ENCODE measurements at places on chromosomes 12 and 14.

GRCh38 chr12:120076651-120077050 lies 39.9 kb downstream of the RAB35 start:
- no peak for DNase-seq

- no peak for DNase-seq
Observed at GRCh38 chr12:69501154-69501895, 31.1 kb downstream of the FRS2 start.

DNA sequence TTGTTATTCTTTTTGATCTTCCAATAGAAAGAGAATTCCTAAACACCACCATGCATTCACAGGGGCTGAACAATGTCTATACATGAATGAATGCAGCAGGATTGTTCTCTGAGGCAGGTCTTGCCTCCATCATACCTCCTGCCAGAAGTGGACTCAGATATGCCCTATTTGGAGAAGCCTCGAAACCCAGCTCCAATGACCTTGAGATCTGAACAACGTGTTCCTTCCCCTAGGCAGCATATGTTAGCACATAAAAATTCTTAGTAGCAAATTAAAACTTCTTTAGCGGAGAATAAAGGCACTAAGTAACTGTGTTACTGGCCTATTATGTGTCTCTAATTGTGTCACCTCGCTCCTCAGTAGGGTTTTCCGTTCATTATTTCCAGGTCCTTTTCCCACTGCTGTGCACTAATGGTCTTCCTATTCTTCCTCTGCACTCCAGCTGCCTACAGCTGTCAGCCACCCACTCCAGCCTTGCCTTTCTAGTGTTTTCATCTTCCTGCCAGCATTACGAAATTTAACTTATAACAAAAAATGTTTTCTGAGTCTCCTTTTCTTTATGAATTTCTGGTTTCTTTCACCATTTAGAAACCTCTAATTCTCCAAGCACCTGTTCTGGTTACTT lies 62.6 kb upstream of the IGF1 start:
- no peak for DNase-seq

DNA sequence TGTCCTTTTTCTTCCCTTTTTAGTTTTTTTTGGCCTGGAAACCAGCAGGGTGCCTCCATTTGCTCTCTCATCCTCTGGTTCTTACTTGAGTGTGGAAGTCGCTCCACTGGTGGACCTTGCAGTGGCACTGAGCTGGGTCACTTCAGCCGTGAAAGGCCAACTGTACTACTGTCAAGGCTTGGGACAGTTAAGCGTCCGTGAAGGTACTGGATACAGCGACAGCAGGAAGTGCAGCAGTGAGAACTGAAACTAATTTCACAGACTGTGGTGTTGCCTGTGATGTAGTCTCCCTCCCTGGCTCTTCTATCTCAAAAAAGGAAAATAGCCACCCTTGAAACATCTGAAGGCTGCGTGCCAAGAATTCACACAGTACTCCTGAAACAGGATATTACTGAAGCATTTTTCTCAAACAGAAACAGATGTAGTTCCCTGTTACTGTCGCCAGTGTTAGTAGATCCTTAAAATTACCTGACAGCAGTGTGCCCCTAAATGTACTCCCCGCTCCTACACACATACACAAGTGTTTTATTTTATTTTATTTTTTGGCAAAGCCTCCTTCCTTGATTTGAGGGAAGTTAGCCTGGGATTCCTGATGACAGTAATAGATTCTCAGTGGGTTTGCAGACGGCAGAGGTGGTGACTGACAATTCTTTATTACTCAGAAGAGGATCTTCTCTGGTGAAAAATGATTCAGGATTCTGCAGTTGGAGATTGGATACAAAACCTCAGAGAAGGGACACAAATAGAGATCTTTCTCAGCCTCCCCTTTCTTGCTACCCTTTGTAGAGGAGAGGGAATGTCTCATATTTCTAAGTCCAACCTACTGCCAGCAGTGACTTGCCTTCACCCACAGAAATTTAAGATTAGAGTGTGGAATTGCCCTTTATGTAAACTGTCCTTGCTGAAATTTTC lies 4.4 kb downstream of the SUSD6 start:
- no peak for DNase-seq

GRCh38 chr12:8665759-8666158 lies 3.1 kb upstream of the MFAP5 start:
- no peak for DNase-seq

DNA sequence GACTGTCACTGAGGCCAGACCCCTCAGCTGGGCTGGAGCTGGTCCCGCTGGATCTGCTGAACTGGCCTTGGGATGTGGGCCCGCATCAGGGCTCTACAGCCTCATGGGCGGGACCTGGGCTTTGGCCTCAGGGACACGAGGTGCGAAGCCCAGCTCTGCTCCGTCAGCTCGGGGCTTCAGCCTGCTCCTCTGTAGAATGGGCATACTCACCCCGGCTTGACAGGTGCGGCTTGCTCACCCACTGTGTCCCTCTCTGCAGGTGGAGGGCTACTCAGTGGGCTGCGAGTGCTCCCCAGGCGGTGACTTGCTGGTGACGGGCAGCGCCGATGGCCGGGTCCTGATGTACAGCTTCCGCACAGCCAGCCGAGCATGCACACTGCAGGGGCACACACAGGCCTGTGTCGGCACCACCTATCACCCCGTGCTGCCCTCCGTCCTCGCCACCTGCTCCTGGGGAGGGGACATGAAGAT lies 57.6 kb downstream of the BEGAIN start:
- DNase-seq: peak; percentile 5

DNA sequence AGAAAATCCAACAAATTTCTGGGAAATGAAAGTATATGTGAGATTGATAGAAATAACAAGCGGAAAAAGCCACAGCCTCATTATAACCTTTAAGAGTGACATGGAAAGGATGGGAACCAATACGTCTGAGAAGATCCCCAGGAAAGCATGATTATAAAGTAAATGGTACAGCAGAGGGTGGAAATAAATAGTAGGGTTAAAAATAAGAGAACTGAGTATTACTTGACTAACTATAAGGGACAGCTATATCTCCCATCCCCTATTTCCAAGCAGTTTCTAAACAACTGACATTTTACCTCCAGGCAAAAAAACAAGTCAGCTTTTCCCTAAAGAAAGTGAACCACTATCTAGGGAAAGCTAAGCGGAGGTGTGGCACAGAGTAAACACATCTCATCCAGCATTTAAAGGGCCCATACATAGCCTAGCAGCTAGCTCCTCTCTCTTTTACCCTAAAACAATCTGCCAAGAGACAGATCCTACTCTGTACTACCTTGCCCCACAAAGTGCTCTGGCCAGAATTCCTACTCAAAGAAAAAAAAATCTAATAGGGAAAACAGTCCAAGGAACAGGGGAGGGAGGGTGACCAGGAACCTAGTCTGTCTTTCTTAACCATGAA lies 11.2 kb downstream of the OSBPL8 start:
- DNase-seq: no peak

DNA sequence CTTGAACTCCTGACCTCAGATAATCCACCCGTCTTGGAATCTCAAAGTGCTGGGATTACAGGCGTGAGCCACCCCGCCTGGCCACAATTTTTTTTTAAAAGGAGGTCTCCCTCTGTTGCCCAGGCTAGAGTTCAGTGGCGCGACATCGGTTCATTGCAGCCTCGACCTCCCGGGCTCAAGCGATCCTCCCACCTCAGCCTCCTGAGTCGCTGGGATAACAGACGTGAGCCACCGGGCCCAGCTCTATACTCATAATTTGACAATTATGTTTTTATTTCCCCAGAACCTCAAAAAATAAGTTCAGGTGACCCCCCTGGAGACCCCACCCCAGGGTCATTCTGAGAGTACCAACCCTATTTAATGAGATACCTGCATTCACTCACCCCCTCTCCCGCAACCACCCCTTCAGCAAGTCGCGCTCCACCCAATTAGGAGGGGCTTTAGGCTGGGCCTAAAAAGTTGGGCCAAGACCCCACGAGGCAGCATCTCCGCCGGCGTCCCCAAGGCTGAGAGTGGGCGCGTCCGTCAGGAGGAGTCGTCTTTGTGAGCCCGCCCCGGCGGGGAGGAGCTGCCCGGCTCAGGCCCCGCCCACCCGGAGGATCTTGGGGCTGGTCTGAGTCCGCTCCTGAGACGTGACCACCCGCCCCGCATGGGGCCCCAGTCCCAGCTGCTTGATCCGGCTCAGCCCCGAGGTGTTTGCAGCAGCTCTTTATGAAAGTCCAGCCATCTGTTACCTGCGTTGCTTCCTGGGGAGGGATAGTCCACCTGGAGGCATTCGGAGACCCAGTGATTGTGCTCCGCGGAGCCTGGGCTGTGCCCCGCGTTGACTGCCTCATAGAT lies at the start of gene ANKRD33:
Gene ANKRD33 (plus strand): TSS at position 628 of the 840 bp plus-strand sequence. CDS start 84 bp downstream, at position 712.
- DNase-seq: peak; percentile 96

GRCh38 chr12:46608431-46609272 lies 217.1 kb downstream of the SLC38A4 start:
- no peak for DNase-seq

- no peak for DNase-seq
Observed at GRCh38 chr14:76136476-76137110, 15.1 kb upstream of the GPATCH2L start.

- no peak for DNase-seq
Observed at GRCh38 chr12:46915082-46915481, 89.3 kb upstream of the SLC38A4 start.

DNA sequence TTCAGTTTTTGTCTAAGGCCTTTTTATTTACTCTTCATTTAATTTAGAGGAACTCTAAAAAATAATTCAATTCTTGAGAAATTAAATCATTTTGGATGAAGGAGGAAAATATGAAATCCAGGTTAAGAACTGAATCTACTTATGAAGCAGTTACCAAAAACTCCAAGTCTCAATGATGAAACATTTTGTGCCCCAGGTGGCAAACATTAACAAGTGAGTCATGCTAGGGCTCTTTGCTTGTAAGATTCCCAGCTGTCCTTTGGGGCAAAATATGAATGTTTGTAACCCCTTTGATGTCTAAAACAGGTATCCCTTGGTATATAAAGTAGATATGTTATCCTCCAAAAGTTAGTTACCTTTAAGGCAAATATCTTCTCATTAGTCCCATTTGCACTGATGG lies 202.4 kb downstream of the NEDD1 start:
- DNase-seq: no peak

DNA sequence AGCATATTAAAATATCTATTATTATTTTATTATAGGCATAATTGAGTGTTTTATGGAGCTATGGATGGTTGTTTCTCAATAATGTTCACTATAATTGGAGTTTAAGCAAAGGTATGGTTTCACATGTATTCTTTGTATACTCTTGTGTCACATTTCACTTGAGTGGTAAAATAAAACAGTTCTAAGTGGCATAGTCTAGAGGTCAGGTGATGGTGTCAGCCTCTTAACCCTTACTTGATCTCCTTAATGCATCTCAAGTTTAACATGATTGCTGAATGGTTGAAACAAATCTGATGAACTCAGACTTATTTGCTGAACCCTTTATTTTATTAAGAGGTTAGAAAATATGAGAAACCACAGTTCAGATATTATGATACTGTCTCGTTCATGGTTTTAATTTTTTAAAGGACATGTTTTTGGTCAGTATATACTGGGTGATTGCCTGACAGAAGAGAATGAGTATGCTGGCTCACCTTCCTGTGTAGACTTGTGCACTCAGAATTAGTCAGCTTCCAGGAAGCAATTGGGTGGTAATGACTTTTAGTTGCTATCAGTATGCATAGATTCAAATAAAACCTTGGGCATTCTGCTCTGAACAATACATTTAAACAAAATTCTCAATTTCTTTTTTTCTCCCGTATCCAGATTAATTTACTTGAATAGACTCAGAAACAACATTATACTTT lies 464.6 kb downstream of the PCNX1 start:
- DNase-seq: no peak

DNA sequence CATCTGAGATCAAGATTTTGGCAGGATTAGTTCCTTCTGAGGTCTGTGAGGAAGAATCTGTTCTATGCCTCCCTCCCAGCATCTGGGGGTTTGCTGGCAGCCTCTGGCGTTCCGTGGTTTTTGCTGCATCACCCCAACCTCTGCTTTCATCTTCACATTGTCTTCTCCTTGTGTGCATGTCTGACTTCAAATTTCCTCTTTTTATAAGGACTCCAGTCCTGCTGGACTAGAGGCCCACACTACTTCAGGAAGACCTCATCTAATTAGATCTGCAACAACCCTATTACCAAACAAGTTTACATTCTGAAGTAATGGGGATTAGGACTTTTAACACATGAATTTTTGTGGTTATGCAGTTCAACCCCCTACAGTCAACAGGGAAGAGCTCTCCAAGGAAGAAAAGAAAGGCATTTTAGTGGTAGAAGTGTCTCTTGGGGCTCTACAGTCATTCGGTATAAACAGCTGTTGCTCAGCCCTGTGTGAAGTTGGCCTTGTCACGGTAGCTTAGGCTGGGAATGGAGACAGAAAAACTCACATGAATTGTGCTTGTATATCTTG lies 89.7 kb downstream of the CAND1 start:
- no peak for DNase-seq

- DNase-seq: peak; percentile 84
Observed at GRCh38 chr14:104864267-104865080, 594 bp upstream of the CEP170B start.

GRCh38 chr14:60093606-60094005 lies 1.9 kb downstream of the PCNX4 start:
- DNase-seq: no peak

DNA sequence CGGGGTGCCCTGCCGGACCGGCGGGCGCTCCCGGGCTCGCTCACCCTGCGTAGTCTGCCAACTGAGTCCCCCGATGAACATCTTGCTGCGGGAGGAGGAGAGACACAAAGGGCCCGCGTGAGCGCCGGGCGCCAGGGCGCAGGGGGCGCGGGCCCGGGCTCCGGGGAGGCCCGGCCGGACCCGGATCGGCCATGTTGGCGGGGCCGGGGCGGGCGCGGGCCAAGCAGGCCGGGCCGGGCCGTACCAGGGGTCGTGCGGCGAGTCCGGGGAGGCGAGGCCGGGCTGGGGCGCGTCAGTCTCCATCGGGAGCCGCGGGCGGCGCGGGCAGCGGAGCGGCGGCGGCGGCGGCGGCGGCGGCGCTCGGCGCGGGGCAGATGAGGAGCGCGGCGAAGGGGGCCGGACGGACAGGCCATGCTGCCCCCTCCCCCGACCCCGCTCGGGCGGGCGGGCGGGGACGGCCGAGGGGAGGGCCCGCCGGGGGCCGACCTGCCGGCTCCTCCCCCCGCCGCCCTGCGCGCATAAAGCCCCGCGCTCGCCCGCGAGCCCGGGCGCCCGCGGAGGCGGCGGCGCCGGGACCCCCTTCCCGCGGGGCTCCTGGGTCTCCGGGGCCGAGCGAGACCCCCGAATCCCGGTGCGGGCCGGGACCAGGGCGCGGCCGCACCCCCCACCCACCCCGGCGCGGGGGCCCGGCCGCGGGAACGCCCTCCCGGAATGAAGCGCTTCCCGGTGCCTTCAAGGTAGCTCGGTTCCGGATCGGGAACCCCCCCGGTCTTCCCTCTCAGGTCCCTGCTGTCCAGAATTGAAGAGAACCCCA lies at the start of gene MSI1:
Gene MSI1 (minus strand): TSS at position 376 of the 814 bp plus-strand sequence. CDS start 73 bp downstream, at position 303.
- DNase-seq: peak; percentile 76

- no peak for DNase-seq
Observed at GRCh38 chr14:44963775-44964380, 1.9 kb downstream of the TOGARAM1 start.

GRCh38 chr14:91269076-91269991 lies 24.8 kb upstream of the GPR68 start:
- no peak for DNase-seq
